Activated CD8-positive, alpha-beta memory T cell treated with anti-CD3 and anti-CD28 coated beads, Interleukin-2, amount 10 ng/mL, durations not matched to agents 7 days and 5 days (primary cell): ENCODE measurements at places on chromosomes 7 and 10. TPM values are rescaled to one million over a fixed set of nuclear protein-coding genes. Genes with fewer than 3 reads are reported as not detected.

DNA sequence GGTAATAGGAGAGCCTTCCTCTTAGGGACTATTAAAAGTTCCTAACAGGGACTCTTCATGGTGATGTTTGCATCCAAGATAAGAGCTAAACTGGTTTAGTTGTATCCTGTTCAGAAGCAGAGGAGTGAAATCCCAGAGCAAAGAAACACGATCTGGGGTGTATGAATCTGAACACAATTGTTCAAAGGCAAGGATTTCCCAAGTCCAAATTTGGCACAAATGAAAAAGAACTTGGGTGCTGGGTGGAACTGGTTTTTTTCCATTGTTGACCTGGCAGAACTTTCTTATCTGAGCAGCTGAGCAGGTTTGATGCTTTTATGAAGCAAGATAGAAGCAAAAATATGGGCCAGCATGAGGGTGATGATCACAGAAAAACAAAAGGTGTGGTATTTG is 6.0 kb downstream of the AGFG2 start:
- DNase-seq, result no peak

DNA sequence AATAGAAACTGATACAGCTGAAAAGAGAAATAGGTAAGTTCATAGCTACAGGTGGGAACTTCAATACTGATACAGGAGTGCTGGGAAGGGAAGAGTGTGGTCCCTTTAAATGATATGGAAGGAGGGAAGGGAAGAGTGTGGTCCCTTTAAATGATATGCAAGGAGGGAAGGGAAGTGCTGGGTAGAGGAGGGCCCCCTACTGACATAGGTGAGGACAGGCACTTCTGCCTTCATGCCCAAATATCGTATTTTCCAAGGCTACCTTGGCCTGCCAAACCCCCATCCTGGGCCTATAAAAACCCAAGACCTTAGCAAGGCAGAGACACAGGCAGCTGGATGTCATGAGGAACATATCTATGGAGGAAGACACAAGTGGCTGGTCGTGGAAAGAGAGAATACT is 92.3 kb downstream of the MAGI2 start:
- DNase-seq, result no peak

DNA sequence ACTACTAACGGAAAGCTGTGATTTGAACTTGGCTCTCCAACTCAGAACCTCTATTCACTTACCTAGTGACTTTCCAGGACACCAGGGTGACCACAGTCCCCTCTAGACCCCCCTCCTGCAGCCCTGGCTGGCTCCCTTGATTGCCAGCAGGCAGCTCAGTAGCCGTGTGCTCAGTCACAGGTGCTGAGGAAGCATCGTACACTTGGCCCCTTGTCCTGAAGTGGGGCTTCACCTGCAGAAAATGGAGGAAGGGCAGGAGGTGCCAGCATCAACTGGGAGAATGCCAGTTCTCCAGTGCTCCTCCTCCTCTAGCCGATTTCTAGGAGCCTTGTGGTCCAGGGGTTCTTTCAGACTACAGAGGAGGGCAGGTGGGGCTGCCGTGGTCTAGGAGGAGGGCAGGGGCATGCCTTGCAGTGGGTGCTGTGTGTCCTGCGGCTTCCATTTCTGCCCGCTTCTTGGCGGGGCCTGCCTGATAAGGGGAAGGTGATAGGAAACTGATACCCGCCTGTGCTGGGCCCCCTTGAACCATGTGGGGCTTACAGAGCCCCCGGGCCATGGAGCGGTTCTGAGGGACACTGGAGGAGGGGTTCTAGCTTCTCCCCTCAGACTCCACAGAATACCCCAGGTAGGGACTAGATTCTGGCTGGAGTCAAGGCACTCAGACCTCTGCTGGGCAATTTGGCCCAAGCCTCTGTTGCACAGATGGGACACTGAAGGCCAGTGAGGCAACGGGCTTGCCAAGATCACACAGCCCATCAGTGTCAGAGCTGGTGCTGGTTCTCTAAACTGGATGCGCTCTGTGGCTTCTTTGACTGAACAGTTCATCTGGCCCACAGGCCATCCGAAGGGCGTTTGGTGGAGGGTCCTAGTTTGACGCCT is 14.0 kb downstream of the FAM241B start:
- DNase-seq, result no peak

DNA sequence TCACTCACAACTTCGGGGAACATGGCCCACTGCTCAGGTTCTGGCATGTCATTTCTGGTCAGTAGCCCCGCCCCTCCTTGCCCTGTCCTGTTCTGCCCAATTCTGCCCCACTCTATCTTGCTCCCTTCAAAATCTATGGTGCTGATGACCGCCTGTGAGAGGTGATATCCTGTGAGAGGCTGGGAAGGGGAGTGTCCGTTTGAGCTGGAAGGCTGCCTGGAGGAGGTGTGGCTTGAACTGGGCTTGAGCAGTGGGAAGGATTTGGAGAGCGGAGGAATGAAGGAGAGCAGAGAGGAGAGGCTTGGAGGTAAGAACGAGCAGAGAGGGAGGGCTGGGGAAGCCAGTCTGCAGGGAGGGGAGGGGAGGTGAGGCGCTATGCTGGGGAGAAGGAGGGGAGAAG is 145.3 kb downstream of the RPS24 start:
- DNase-seq, result no peak

DNA sequence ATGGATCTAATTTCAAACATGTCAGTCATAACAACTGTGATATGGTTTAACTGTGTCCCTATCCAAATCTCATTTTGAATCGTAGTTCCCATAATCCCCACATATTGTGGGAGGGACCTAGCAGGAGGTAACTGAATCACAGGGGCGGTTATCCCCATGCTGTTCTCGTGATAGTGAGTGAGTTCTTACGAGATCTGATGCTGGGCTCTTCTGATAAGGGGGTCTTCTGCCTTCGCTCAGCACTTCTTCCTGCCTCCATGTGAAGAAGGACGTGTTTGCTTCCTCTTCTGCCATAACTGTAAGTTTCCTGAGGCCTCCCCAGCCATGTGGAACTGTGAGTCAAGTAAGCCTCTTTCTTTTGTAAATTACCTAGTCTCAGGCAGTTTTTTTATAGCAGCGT is 138.0 kb upstream of the PCGF5 start:
- DNase-seq, result no peak

DNA sequence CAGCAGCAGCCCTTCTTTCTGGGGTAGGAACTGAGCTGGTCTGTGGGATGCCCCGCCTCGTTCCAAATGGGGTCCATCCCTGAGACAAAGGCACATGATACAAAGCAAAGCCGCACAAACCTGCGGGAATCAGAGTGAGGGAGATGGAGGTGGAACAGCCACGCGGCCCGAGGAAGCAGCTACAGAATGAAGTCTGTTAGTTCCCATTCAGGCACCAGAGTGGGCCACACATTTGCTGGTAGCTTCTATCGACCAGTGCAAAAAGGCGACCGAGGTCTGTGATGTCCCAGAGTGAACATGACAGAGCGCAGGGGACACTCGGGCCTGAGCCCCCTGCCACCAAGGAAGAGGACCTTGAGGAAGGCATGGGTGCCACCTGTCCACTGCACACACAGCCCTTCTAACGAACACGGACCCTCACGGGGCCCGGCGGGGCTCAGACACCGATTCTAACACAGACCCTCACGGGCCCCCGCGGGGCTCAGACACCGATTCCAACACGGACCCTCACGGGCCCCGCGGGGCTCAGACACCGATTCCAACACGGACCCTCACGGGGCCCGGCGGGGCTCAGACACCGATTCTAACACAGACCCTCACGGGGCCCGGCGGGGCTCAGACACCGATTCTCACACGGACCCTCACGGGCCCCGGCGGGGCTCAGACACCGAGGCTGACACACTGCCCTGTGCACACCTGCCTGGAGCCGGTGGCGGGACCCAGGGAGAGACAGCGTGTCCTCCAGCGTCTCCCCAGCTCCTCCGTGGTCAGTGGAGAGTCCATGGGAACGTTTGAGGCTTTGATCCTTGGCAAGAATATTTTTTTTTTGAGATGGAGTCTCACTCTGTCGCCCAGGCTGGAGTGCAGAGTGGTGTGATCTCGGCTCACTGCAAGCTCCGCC is 32.8 kb upstream of the FAM20C start:
- no peak for DNase-seq

- no peak for DNase-seq
Measured at GRCh38 chr7:30778255-30779025, 7.2 kb downstream of the MINDY4 start.

- no peak for DNase-seq
Measured at GRCh38 chr7:31029251-31030042, 22.7 kb upstream of the ADCYAP1R1 start.

DNA sequence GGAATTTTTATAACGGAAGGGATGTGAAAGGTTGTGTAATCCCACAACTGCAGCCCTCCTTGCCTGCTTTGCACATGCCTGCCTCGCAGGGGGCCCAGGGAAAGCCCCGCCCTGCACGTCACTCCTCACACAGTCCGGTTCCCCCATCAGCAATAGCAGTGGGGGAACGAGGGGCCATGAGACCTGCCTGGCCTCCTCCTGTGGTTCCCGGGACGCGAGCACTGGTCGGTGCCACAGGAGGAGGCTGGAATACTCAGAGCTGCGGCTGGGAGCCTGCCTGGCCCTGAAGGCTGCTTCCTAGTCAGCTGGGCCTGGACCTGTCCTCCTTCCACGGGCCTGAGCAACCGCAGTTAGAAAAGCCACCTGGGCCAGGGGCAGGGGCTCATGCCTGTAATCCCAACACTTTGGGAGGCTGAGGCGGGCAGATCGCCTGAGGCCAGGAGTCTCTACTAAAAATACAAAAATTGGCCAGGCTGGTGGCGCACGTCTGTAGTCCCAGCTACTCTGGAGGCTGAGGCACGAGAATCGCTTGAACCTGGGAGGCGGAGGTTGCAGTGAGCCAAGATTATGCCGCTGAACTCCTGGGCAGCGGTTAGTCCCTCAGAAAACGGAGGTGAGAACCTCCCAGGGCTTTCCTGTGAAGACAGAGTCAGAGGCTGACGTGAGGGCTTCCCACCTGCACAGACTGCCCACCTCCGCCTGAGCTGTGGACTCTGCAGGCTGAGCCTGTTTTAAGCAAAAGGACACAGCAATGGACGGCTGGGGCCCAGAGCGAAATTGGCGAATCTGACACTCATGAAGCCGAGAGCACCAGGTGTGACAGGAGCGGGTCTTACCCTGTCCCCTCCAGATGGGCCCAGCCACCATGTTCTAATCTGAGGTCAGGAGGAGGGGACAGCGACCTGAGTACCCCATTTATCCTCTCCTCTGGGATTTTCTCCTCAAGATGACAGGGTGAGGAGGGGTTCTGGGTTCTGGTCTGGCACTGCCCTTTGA is 52.9 kb downstream of the VIPR2 start:
- DNase-seq, result no peak

DNA sequence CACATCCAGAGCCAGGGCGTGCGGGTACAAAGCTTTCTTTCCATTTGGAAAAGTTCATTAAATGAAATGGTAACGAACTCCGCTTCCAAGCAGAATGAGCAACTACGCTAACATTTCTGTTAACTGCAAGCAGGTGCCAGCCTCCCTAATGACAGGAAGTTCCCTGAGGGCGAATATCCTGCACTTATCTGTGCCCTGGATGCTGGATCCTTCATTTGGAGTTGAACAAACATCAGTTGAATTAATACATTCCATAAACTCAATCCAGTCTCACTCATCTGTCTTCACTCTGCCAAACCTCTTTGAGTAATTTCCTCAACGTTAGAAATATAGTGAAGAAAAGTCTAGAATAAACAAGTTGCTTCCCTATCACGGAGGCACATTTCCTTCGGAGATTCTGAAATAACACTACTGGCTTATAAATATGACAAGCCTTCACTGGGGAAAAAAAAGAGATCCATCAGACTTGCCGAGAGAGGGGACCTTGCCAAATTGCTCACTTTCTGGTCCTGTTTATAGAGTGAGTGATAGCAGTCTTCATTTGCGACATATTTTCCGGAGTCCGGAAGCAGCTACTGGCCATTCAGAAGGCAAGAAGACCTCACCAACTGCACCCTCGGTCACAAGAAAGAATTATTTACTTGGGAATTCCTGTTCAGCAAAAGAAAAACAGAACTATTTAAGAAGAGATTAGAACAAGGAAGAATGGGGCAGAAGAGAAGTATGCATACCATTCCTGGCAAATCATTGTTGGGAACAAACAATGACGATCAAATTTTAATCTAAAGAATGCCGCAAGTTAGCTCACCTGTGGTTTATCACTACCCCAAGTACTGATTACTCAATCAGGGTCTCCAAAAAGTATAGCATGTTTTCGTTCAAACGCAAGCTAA is 196.4 kb downstream of the FAM107B start:
- no peak for DNase-seq

GRCh38 chr10:62379394-62379793 is 5.2 kb downstream of the ZNF365 start:
- DNase-seq, result no peak

DNA sequence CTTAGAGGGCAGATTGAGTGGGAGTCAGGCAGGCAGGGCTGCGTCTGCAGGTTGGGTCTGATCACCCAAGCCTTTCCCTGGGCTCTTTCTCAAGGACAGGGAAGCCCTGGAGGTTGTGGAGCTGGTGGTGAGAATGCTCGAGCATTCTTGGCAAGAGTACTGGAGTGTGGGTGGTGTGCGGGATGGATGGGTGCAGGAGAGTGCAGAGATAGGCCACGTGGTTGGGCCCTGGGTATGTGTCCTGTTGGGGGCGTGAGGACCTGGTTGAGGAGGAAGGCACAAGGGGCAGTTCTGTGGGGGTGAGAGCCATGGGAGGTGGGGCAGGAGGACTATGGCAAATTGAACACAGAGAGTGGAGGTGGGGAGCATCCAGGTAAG is 135.9 kb downstream of the PTPN20 start:
- DNase-seq, result no peak

DNA sequence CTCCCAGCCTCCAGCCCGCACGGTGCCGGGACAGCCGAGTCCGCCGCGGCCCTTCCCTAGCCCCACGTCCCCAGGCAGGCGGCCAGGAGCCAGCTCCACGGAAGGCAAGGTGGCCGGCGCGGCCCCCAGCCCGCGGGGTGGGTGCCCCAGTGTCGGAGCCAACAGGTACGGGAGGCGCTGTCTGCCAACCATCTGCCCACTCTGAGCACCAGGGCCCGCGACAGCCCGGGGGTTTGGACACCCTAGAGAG is 75.8 kb downstream of the CALN1 start:
- no peak for DNase-seq

GRCh38 chr10:98150544-98150943 is 16.1 kb downstream of the R3HCC1L start:
- no peak for DNase-seq

GRCh38 chr7:20158684-20159083 is 58.5 kb downstream of the MACC1 start:
- no peak for DNase-seq

- DNase-seq, result no peak
Measured at GRCh38 chr10:49556723-49557122, 17.8 kb upstream of the ERCC6 start.

DNA sequence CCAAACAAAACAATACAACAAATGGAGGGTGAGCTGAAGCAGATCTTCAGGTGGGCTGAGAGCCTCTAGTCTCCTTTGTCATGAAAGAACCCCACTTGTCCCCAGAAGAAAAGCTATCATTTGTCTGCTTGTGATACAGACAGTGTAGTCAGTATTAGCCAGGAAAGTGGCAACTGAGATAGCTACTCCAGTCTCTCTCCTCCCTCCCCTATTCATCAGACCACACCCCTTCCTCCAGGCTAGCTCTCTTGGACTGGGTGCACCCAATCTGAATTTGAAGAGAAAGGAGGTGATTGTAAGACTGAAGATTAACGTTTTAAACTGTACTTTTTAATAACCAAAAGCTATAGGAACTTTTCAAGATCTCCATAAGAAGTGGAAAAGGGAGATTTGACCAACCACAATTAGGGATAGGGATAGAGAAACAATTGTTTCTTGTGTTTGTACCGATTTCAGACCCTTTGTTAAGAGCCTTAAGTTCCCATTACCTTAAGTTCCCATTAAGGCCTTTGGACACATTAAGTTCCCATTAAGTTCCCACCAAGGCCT is 14.1 kb downstream of the BMPR1A start:
- DNase-seq, result no peak

SFRP4 gene
- not detected for total RNA-seq

SFXN2 gene
- 30.1 TPM for total RNA-seq

PILRA gene
- total RNA-seq, result 1.3 TPM

SLIT1 gene
- 0.59 TPM for total RNA-seq

GPER1 gene
- total RNA-seq, result not detected
